Activated CD4-positive, alpha-beta T cell treated with anti-CD3 and anti-CD28 coated beads, Interleukin-2, amount 10 ng/mL, durations not matched to agents 7 days and 5 days (primary cell): ENCODE measurements at places on chromosomes 11 and 22. TPM values are rescaled to one million over a fixed set of nuclear protein-coding genes. Genes with fewer than 3 reads are reported as not detected.

Gene OR56B1
- 0.31 TPM for total RNA-seq

Gene TMPRSS5
- total RNA-seq: 0.52 TPM

DNA sequence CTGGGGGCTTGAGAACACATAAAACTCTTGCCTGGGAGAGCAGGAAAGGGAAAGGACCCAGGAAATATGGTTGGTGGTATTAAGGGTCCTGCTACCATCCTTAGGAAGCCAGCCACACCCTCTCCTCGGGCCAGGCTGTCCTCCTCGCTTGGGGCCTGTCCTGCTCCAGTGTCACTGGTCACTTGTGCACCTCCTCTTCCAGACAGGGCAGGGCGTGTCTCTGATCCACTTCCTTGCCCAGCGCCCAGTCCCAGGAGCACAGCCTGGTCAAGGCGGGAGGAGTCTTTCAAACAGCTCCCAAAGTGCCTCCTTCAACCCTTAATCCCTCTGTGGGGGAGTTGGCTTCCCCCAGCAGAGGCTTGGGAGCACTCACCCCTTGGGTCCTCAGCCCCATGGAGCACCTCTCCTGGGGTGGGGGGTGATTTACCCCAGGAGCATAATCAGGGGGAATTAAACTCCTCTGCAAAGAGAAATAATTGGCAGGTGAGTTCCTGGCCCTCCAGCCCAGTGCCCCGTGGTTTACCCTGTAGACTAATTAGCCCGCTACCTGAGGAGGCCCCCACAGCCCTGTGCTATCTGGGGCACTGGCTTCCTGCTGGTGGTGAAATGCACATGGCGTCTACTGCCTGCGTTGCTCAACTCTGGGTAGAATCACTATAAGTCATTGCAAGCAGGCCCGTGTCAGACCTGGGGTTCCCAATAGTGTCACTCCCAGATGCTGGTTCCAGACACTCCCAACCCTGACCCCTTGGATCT, 8.0 kb downstream of the TMPRSS6 start:
- DNase-seq: no peak

- no peak for DNase-seq
These were observed 79.8 kb upstream of the NCAM1 start for GRCh38 chr11:112881461-112881860.

Gene BDNF
- total RNA-seq: not detected

GRCh38 chr11:85752890-85753581, 57.9 kb downstream of the SYTL2 start:
- peak; percentile 96 for DNase-seq

GRCh38 chr22:22854466-22854865, 33.1 kb upstream of the IGLL5 start:
- no peak for DNase-seq

DNA sequence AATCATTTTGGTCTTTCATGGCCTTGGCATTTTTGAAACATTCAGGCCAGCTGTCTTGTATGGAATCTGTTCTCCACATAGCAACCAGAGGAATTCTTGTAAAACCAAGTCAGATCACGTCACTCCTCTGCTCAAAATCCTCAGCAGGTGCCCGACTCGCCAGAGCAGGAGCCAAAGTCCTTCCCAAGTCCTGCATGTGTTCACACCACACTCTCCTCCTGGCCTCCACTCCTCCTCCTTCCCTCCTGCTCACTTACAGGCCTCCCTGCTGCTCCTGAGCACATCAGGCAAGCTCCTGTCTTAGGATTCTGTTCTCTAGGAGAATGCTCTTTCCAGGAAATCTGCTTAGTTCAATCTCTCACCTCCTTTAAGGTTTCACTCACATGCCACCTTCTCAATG, 6.9 kb upstream of the PSMC3 start:
- no peak for DNase-seq

DNA sequence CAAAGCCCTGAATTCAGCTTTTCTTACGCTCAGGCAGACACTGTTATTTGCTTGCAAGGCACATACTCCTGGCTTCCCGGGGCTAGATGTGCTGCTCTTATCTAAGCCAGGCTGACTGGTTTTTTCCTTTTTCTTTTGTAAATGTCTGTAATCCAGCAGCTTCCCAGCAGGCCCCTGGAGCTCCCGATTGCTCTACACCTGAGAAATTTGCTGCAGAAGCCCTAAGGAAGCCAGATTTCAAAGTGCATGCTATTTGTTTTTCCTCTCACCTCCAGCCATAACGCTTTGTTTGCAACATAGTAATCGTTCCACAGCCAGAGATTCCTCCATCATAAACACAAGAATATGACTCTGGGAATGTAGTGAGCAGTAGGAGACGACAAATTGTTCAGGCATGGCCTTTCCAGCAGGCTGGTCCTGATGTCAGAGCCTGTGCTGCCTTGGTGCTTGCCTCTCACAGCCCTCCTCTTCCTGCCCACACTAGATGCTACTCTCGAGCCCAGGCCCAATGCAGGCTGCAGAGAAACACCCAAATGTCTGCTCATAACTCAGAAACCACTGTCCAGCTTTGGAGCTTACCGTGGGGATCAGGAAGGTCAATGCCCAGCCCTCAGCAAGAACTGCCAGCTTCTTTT, 54.7 kb upstream of the SLC6A5 start:
- no peak for DNase-seq

Gene ZNF280B
- 2.5 TPM for total RNA-seq

Gene FIBIN
- total RNA-seq: not detected

Gene PIWIL4
- total RNA-seq: 0.55 TPM

DNA sequence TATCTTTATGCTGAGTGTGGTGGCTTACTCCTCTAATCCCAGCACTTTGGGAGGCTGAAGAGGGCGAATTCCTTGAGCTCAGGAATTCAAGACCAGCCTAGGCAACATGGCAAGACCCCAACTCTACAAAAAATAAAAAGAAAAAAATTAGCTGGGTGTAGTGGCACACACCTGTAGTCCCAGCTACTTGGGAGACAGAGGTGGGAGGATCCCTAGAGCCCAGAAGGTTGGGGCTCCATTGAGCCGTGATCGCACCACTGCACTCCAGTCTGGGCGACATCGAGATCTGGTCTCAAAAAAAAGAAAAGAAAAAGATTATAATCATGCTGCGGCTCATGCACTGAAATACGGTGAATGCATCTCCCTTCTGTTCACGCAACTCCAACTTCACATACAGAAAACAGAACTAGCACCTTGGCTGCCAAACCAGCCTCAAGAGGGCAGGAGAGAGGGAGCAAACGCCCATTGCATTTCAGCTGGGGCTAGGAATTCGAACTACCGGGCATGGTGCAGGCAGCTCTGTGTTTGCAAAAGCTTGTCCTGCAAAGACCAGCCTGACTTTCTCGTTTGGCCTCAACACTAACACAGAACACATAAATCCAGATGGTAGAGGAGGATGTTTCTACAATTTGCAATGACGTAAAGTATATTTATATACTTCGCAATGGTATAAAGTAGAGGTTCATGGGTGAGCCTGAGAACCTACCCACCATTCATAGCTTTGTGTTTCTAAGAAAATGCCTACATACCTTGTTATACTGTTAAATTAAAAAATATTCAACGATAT, 6.3 kb upstream of the SYNGR1 start:
- peak; percentile 70 for DNase-seq

DNA sequence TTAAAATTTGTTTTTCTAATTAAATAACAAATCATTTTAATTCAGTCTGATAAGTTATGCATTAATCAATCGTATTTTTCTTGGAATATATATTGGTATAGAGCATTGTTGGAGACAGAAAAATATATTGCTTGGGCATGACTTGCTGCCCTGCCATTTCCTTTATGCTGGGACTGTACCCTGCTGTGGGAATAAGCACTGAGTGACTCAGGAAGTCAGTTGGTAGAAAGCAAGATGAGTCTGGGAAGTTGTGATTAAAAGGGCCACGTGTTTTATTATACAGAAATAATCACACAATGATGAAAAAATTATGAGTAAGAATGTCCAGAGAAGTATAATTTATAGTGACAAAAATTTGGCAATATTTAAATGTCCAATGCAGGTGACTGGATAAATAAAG, 139.5 kb downstream of the KIF18A start:
- DNase-seq: no peak

DNA sequence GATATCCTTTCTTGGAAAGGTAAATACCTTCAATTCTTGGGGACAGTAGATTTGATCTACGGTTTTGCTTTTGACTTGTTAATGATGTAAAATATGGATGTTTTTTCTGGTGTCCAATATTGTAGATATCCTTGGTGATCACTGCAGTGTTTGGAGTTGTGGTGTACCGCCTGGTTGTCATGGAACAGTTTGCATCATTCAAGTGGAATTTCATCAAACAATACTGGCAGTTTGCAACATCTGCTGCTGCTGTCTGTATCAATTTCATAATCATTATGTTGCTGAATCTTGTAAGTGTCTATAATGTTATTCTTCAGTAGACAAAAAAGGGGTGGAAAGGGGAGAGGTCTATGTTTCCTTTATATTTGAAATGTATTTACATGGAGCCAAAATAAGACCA, 27.4 kb upstream of the MUC15 start:
- no peak for DNase-seq

DNA sequence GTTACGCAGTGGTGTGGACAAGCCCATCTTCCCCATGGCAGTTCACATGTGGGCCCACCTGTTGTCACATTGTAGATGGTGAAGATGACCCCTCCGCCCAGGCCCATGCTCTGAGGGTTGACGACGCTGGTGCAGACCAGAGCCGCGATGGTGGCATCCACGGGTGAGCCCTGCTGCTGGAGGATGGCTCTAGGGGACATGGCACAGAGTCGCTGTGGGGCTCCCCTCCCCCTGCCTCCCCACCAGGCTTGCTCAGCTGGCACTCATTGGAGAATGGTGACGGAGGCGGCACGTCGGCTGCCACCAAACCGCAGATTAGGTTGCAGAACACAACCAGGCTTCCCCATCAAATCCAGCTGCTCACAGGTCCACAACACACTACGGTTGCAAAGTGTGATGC, 11.1 kb downstream of the GGT5 start:
- DNase-seq: no peak

GRCh38 chr11:12278766-12279671, 98.4 kb upstream of the PARVA start:
- DNase-seq: no peak

- DNase-seq: no peak
These were observed 25.7 kb downstream of the OSBP2 start for GRCh38 chr22:30720263-30720837.

DNA sequence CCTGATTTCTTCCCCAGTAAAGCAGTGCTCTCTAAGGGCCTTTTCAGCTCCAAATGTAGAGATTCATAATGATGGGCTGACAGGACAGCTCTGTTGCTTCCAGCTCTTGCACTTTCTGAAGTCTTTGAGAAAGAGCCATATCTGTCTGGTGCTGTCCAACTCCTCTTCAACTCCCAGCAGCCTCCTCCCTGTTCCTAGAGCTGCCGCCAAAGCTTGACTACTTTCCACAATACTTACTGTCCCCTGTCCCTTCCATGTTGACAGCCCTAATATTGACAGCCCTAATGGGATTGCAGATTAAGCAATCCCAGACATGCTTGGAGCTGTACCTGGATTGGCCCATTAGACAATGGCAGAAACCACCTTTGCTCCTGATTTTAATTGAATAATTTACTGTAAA, 29.6 kb downstream of the INSC start:
- DNase-seq: no peak

DNA sequence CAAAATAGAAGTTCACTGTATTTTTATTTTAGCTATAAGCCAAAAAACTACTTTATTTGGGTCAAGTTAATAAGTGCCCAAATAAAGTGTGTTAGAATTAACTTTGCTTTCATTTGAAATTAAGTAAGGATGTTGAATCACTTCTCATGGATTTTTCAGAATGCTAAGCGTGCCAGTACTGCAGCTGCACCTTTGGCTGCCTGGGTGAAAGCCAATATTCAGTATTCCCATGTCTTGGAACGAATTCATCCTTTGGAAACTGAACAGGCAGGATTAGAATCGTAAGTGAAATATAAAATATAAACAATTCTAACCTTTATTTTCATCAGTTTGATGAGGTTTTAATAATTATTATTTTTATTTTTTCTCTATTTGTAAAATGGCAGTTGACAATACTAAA, 113.6 kb downstream of the DYNC2H1 start:
- DNase-seq: no peak

Gene AIFM3
- total RNA-seq: 0.25 TPM

Gene USH1C
- total RNA-seq: not detected

DNA sequence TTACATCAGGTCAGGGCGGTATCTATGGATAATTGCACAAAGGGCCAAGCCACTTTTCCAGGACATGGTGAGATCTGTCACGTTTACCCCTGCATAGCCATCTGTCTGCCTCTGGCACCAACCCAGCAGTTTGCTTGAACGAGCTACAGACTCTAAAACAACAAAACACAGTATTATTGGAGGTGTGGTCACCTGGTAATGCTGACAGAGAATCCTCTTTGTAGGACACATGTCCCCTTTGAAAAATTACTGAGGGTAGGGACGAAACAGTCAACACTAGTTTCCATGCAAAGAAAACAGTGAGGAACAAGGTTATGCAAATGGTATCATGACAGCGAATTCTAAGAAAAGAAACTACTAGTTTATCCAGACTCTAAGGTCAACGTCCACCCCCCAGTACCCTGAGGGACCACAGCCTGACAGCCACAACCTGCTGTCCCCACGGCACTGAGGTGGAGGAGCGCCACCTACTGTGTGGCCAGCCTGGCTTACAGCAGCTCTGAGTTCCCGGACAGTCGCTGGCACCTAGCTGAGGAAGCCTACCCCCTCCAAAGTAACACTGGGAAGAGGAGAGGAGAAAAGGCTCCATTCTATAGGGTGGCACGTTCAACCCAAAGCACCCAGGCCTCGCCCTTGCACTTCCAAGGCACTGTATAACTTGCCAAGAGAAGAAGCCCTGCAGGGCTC, 117.4 kb upstream of the BID start:
- no peak for DNase-seq

Gene SART1
- total RNA-seq: 79.6 TPM

- no peak for DNase-seq
These were observed 38.7 kb downstream of the KCNJ1 start for GRCh38 chr11:128828350-128828749.

DNA sequence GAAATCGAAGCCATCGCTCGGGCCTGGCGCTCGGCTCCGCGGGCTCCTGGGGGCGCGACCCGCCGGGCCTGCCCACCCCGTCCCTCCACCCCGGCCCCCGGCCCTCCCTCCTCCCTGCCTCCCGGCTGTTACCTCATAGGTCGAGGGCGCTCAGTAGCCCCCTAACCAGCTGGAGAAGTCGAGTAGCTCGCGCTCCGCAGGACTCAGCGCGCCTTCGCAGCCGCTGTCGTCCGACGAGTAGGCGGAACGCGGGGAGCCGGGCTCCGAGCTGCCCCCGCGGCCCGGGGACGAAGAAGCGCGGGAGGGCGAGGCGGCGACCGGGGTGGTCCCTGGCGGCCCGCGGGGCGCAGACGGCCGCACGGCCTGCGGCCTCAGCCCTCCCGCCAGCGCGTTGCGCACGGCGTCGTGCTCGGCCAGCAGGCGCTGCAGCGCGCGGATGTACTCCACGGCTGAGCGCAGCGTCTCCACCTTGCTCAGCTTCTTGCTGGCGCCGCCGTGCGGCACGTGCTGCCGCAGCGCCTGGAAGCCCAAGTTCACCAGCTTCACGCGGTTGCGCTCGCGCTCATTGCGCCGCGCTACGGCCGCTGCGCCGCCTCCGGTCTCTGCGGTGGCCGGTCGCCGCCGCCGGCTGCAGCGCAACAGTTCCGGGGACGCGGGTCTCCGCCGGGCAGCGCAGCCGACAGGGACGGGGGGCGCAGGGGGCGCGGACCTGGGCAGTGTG, 627 bp downstream of the ASCL2 start:
- peak; percentile 62 for DNase-seq
